ENCODE measurements at places on chromosomes 13 and 19.

DNA sequence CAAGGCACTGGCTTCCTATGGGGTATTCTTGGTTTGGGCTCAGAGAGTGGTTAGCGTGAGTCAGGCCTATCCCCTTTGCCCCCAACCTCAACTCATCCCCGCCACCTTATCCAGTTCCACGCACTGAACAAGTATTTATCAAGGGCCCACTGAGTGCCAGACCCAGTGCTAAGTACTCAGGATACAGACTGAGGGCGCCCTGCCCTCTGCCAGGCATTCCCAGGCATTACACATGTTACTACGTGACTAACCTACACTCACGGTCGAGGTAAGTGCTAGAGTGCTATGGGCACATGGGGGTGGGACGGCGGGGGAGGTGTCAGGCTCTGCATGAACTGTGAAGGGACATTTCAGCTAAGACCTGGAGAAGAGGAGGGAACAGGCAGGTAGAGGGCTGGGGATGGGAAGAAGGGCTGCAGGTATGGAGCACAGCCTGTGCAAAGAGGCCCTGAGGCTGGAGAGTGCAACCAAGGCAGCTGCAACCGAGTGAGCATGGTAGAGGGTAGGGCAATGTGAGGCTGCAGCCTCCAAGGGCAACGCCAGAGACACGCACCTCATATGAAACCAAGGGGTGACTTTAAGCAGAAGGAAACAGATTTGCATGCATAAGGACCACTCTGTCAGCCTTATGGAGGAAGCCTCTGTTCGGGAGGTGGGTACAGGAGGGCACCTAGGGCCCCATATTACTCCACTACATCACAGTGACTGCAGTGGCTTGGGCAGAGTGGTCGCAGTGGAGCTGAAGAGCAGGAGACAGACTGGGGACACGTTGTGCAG lies 22.5 kb downstream of the DHRS12 start:
- no peak for DNase-seq

DNA sequence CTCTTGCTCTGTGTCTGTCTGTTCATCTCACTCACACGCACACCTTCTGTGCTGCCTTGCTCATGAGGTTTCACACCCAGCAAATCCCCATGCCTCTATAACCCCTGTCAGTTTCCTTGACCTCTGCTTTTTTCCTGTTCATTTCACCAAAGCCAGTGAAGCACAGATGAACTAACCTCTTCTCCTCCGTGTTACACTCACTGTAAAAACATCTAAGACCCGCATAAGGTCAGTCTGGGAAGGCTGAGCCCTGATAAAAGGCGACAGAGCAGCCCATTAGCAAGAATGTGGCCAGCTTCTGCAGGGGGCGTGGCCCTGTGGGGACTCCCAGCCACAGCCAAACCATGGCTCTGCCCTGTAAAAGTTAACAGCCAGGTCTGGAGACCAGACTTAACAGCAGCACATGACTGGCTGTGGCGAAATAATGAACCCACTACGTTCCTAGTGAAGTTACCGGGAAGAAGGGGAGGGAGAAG lies 42.8 kb upstream of the NPAS1 start:
- no peak for DNase-seq

GRCh38 chr19:34332027-34332760 lies 32.8 kb upstream of the GPI start:
- DNase-seq: no peak

DNA sequence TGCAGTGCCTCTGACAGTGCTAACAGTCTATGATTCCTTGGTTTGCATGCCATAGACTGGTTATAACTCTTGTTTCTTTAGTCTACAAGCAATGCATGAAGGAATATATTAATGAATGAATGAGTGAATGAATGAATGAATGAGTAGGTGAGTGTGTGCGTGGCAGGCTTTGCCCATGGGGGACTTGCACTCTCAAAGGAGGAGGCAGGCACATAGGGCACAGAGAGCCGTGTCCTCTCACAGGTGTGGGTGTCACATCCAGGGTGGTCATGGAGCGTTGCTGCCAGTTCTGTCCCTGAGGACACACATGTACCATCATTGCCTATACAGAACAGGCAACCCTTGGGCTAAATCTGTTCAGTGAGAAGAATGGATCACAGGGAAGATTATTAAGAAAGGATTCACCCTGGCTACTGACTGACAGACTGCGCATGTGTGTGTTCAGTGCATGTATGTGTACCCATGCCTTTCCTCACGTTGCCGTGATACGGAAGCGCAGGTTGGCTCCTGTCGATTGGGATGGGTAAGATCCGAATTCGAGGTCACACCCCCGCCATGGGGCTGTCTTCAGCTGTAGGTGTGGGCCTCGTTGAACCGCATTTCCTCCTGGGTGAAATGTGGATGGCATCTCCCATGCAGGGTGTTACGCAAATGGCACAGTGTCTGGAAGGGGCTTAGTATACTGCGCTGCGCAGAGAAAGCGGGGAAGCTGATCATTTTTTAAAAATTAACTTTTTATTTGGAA lies 161.4 kb downstream of the STK24 start:
- no peak for DNase-seq

DNA sequence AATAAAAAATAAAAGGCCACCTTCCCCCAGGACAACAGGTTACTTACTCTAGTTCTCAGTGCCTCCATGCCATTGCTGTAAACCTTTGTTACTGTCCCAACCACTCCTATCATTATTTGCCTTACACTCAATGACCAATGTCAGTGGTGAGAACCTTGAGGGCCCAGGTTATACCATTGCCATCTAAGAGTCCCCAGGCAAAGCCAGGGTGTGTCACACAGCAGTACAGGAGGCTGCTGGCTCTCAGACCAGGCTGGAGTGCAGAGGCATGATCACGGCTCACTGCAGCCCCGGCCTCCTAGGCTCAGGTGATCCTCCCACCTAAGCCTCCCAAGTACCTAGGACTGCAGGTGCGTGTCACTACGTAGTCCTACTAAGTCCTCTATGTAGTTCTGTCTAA lies 6.1 kb downstream of the ELAVL1 start:
- peak; percentile 7 for DNase-seq

GRCh38 chr19:34428549-34429285 lies 536 bp downstream of the UBA2 start:
- DNase-seq: no peak

GRCh38 chr19:54316746-54317107 lies 3.8 kb upstream of the LILRA5 start:
- DNase-seq: no peak

- DNase-seq: no peak
Observed at GRCh38 chr13:80276371-80277289, 64.3 kb downstream of the SPRY2 start.

DNA sequence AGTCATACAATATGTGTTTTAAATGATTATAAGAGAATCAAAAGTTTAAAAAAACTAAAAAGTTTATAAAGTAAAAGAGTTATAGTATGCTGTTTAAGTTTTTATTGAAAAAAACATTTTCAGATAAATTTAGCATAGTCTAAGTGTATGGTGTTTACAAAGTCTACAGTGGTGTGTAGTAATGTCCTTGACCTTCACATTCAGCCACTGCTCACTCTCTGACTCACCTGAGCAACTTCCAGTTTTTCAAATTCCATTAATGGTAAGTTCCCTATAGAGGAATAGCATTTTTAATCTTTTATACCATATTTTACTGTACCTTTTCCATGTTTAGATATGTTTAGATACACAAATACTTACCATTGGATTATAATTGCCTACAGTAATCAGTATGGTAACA lies 842.4 kb upstream of the KLHL1 start:
- DNase-seq: no peak

DNA sequence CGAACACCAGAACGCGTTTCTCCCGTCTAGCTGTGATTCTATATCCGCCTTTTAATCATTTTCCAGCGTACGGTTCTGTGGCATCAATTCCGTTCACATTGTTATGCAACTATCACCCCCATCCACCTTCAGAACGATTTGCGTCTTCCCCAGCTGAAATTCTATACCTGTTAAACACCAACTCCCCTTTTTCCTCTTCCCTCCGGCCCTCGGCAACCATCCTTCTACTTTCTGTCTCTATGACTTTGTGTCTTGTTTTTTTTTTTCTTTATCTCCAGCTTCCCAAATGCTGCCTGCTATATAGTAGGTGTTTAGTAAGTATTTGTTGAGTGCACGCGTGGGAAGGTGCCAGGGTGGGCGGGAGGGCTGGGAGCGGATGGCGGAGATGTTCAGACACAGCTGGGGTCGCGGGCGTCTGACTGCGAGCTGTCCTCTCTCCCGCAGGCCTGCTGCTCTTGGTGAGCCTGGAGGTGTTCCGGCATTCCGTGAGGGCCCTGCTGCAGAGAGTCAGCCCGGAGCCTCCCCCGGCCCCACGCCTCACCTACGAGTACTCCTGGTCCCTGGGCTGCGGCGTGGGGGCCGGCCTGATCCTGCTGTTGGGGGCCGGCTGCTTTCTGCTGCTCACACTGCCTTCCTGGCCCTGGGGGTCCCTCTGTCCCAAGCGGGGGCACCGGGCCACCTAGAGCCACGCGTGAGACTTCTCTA lies 20.2 kb downstream of the CACNG6 start:
- DNase-seq: no peak

- peak; percentile 36 for DNase-seq
Observed at GRCh38 chr13:52738719-52739467, 727 bp downstream of the CNMD start.

- no peak for DNase-seq
Observed at GRCh38 chr19:14814982-14815652, 19.9 kb downstream of the OR7A5 start.

DNA sequence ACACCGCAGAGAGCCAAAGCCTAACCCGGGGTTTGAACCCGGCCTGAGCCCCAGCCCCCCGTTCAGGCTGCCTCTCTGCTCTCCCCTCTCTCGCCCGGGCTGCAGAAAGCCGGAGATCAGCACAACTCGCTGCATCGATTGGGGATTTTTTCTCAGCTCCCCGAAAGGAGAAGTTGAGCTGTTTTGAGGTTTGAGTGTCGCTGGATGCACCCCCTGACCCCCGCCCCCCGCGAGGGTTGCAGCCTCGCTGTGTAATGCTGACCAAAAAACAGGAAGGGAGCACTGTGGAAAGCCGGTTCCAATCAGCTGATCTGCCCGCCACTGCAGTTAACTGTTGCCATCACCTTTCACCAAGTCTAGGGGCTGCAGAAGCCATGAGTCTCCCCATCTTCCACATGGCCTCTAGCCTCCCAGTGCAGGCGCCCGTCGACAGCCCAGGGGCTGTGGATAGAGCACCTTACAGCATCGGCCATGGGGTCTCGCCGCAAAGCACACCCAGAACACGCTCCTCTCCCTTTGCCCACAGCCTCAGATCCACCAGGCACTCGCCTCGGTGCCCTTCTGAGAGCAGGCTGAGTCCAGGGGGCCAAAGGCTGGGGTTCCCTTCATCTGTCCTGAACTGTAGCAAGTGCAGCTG lies 34.5 kb downstream of the MYO9B start:
- DNase-seq: peak; percentile 52

DNA sequence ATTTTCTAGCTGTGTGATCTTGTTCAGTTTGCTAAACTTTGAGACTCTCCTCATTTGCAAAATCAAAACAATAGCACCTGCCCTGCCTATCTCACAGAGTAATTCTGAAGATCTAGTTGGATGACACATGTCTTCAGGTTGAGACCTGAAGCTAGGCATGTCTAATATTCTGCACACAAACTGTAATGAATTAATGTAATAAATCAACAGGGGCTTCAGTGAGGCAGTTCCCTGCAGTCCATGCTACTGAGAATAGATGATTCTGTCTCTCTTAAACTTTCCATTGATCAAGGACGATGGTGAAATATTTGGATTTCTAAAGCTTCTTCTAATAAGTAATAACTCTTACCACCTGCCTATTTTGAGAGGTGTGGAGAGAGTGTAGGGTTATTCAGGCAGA lies 268.1 kb upstream of the TMTC4 start:
- no peak for DNase-seq

DNA sequence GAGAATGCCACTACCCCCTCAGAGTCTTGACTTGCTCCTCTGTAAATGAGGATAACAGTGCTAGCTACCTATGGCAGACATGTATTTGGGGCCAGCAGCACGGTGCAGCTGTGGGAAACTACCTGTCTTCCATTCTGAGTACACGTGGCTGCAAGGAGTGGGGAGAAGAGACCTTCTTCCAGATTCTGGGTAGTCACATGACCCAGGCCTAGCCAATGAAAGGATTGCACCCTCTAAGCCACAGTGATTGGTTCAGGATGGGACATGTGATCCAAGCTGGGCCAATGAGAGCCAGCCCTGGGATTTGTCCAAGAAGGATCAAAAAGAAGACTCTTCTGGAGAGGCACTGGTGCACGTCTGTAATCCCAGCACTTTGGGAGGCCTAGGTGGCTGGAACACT lies 5.5 kb downstream of the ZNRF4 start:
- no peak for DNase-seq

- DNase-seq: peak; percentile 73
Observed at GRCh38 chr19:37691881-37692504, 27.6 kb downstream of the ZNF607 start.

GRCh38 chr19:1749373-1750342 lies 3.6 kb upstream of the ONECUT3 start:
- DNase-seq: no peak

GRCh38 chr19:50601407-50602088 lies 33.3 kb upstream of the LRRC4B start:
- no peak for DNase-seq

DNA sequence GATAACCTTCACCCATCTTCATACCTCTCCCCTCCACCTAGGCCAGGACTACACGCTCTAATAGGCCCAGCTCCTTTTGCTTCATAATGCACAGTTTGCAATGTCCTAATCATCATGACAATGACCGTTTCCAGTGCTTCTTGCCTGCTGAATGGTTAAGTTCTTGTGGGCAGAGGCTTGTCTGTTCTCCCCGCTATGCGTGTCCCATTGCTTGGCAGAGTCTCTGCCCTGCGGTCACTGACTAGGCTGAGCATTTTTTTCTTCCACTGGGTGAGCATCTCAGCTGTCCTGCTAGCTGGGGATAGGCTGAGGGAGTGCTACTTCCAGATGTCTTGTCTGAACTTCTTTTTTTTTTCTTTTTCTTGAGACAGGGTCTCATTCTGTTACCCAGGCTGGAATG lies 314.7 kb downstream of the UQCRFS1 start:
- no peak for DNase-seq

- no peak for DNase-seq
Observed at GRCh38 chr19:11291991-11292390, 4.0 kb upstream of the TSPAN16 start.

GRCh38 chr13:34243403-34243802 lies 425.5 kb downstream of the RFC3 start:
- no peak for DNase-seq

- DNase-seq: no peak
Observed at GRCh38 chr13:110421696-110422385, 114.8 kb downstream of the COL4A2 start.

- no peak for DNase-seq
Observed at GRCh38 chr19:46890423-46891170, 29.8 kb downstream of the ARHGAP35 start.

- DNase-seq: peak; percentile 14
Observed at GRCh38 chr13:44191504-44192171, 182.0 kb upstream of the SERP2 start.

GRCh38 chr13:39040206-39040605 lies 1.9 kb downstream of the NHLRC3 start:
- DNase-seq: no peak

- DNase-seq: no peak
Observed at GRCh38 chr13:94548821-94549231, 47.1 kb downstream of the TGDS start.

DNA sequence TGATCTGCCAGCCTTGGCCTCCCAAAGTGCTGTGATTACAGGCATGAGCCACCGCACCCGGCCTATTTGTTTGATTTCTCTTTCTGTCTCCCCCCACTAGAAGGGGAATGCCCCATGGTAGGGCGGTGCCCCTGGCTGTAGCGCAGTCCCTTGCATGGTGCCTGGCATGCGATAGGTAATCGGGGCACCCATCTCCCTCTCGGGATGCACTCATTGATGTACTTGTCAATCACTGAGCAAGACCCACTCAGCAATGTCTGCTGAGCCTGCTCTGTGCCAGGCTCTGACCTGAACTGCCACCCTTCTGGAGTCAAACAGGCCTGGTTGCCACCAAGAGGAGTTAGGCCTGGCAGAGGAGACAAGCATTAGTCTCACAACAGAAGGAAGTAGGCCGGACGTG lies 19.8 kb downstream of the DNM2 start:
- no peak for DNase-seq
